ENCODE measurements at places on chromosomes 16 and 17.

DNA sequence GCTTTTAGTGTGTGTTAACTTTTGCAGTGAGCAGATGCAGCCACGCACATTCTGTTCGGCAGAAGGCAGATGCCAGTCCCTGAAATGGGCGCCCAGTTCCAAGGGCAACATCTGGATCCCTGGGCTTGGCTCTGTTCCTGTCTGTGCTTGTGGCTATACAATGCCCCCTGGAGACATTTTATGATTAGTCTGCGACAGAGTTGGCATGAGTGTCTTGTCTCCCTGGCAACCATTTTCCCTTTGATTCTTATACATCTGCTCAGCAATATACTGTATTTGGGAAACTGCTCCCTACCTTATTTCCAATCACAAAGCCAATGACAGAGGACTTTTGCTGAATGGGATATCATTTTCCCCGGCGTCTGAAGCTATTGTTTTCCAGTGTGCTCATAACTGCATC is 1629.5 kb upstream of the GOT2 start:
- no peak for DNase-seq

DNA sequence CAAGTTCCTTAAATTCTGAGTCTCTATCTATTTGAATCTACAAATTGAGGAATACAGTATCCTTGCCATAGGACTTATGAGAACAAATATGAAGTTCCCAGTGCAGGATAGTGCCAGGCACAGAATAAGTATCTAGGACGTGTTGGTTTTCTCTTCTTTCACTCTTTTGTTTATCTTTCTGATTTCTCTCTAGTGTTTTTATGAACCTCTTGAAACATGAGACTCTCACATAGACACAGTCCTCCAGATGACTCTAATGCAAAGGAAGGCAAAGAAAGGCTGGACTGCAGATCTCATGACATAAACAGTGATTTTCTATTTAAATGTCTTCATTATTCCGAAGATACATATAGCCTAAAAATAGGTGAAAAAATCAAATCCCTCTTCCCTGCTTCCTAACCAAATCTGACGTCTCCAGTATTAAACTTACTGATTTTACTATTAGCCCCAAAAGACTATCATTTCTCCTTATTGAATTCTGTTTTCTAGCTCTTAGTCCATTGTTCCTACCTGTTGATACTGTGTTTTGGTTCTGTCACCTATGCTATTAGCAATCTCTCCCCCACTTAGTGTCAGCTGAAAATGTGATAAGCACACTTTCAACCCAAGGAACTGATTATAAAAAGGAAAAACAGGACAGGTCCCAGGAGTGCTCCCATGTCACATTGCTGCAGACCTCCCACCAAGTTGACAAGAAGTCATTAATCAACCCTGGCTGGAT is 24.9 kb upstream of the ADAMTS18 start:
- no peak for DNase-seq

DNA sequence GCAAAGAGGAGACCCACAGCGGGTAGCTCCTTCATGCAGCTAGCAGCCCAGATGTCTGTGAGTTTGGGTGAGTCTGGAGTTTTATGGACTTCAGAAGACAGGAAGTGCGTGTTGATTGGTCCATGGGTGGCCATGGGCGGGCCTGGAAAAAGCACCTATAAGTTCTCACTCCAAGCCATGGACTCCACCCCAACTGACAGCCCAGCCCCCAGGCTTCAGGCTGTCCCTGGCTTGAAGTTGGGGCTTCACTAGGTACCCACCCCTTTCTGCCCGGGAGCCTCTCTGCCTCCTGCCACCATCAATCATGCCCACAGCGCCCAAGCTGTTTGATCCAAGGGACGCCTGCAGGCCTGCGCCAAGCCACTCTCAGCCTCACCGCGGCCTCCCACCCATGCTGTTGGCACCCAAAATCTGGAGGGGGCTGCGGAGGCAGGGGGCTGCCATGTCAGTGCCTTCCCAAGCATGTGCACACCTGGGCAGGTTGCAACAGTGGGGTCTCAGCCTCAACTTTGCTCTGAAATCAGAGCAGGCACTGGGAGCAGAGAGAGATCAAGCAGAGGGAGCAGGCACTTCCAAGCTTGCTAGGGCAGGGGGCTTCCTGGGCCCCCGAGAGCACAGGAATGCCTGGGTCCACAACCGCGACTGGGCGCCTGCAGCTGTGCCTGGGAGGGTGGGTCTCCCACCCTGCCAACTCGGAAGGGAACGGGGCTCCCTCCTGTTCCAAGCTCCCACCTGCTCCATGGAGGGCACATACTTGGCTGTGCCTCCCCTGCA is 1503.7 kb downstream of the CDH11 start:
- DNase-seq: peak; percentile 44

- DNase-seq: no peak
Measured at GRCh38 chr17:37743612-37743874, 1.3 kb downstream of the HNF1B start.

DNA sequence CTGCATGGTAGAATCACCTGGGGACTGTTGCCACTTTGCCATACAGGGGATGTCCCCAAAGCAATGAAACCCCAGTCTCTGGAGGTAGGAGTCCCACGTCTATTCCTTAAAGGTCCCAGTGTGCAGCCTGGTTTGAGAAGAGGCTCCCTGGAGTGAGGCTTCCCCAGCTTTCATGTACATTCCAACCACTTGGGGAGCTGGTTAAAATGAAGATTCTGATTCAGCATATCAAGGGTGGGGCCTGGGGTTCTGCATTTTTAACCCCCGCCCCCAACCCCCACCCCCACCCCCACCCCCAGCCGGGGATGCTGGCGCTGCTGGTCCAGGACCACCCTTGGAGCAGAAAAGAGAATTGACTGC is 241.2 kb downstream of the FOXL1 start:
- no peak for DNase-seq
